ENCODE measurements at places on chromosomes 1 and 21.

GRCh38 chr21:38486706-38487105 lies 11.6 kb downstream of the ERG start:
- no peak for DNase-seq

DNA sequence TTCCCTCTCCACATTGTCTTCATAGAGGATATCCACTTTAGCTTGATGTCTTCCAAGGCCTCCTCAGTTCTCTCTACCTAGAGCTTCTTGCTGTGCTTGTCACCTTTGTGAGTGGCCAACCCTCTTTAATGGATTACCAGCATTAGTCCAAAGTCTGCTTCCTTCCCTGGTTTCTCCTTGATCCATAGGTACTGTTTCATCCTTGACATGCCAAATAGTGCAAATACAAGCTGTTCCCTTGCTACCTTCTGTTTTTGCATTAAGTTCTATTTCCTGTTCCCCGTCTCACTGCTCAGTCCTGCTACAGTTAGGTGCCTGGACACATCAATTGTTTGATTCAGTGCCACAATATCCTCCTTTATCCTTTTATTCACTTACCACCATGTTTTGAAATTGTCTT lies 19.2 kb downstream of the MAST2 start:
- DNase-seq: no peak

DNA sequence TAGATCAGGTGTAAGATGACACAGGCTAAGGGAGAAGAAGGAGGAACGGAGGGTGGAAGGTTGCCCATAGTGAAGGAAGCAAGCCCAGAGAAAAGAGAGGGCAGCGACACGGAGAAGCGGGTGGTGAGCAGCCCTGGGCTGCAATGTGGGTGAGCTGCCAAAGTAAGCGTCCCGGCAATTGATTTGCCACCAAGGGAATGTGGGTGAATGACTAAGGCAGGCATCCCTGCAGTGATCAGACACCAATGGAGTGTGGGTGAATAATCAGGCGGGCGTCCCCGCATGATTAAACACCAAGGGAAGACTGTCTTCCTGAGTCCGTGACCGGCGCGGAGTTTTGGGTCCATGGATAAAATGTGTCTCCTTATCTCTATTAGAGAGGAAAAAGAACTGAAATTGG lies 79.6 kb downstream of the UCHL5 start:
- DNase-seq: no peak

DNA sequence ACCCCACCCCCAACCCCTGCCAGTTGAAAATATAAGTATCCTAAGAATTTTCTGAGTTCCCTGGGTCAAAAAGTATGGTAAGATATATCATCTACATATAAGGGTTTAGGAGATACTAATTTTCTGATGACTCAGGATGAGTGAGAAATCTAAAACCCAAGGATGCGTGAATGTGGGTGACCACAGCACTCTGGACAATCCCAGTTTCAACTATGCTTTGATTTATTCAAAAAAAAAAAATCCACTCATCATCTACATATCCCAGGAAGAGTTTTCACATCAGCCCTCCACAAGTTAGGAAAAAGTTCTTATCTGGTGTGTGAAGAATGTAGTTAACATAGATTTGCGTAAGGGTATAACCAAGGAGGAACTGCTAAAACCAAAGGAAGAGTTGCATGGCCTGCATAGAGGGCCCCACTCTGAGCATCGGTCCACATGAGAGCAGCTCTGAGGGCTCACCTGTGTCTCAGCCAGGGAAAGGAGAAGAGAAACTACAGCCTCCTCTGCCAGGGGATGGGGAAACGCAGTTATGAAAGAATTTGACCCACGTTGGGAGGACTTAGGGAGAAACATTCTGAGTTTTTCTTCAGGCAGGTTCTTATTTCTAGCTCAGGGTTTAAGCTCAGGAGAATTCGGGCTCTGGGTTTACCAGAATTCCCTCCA lies 18.8 kb downstream of the LAMB3 start:
- DNase-seq: peak; percentile 75

DNA sequence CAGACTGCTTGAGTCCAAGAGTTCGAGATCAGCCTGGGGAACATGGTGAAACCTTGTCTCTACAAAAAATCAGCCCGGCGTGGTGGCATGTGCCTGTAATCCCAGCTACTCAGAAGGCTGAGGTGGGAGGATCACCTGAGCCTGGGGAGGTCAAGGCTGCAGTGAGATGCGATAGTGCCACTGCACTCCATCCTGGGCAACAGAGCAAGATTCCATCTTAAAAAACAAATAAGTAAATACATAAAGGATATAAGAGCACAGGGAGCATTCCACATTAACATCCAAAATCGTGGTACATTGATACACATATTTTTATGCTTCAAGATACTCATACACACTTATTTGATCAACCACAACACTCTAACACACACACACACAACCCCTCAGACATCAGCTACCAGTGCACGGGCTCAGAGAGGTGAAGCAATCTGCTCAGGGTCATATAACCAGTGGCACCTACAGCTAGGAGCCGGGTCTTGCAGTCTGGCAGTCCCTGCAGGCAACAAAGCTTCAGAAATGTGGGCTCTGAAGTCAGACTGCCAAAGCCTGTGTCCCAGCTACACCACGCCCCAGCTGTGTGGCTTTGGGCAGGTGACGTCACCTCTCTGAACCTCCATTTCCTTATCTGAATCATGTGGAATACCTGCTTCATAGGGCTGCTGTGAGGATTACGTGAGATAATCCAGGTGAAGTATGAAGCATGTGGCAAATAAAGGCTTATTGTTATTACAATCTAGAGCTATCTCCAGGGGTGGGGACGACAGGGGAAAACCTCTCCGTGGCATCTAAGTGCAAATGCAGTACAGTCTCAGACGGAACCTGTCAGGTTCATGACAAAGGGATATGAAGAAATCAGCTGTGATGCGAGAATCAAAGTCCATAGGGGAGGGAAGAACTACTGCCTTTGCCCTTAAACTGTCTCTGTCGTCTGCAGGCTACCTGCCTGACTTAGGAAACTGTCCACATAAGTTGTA lies 4.8 kb upstream of the CRYBG2 start:
- no peak for DNase-seq

DNA sequence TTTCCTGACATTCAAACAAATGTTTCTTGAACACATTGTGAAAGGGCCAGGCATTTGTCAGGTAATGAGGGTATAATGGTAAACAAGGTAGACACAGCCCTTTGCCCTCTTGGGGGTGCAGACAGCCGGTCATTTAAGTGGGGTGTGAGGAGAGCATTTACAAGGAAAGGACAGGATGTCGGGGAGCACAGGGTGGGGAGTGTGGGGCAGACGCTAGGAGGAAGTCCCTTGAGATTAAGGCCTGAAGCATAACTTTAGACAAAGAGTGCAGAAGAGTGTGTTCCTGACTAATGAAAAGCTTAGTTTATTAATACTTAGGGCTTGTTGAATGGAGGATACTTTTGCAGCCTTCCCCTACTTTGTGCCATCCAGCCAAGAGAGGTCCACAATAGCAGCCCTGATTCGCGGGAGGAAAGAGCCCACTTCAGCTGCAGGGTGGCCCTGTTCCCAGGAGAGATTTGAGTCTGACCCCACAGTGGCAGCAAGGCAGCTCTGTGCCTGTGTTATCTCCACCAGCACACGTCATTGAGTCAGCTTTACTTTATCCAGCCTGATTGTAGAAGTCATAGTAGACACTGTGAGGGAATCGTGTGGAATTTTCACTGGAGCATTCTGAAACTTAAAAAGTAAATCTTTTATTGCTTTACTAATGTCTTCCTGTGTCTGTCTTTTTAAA lies 35.1 kb downstream of the MPZL1 start:
- no peak for DNase-seq

DNA sequence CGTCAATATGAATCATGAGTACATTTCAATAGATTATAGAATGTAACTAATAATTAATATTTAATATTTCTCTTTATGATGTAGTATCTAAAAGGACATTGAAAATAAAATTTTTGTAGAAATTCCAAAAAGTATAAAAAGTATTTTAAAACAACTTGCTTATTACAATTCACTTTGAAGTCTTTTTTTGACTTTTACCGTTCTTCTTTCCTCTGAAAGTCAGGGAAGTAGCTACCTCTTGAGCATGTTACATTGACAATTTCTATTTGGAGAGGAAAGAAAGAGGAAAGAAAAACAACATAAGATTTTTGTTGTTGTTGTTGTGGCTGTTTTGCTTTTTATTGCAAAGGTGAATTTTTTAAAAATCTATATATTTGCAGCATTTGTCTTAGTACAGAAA lies 1.3 kb downstream of the PTPRC start:
- DNase-seq: no peak

- no peak for DNase-seq
These were observed 10.2 kb upstream of the RCAN1 start for GRCh38 chr21:34625030-34625593.

GRCh38 chr1:116686723-116687352 lies 19.3 kb upstream of the IGSF3 start:
- DNase-seq: no peak

- DNase-seq: no peak
These were observed 16.2 kb downstream of the MTOR start for GRCh38 chr1:11245904-11246719.

- DNase-seq: peak; percentile 31
These were observed 10.4 kb upstream of the GALE start for GRCh38 chr1:23810818-23811540.

GRCh38 chr1:185315445-185316071 lies 1.5 kb downstream of the IVNS1ABP start:
- DNase-seq: peak; percentile 15

DNA sequence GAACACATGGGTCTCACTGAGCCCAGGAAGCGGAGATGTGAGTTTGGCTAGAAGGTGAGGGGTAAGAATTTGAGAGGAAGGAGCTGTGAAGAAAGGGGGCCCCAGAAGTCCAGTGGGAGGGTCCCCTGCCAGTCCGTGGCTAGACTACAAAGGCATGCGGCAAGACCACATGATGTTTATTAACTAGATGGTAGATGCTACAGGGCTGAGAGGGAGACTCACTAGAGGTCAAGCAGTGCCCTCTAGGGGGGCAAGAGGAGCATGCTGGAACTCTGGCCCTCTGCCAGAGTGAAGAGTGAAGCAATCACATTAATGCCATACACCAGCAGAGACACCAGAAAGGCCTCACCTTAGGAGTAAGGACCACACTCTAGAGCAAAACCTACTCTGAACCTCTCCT lies 12.2 kb downstream of the KIAA0319L start:
- DNase-seq: peak; percentile 33

- DNase-seq: no peak
These were observed 1526.1 kb downstream of the KCNT2 start for GRCh38 chr1:195082183-195082582.

DNA sequence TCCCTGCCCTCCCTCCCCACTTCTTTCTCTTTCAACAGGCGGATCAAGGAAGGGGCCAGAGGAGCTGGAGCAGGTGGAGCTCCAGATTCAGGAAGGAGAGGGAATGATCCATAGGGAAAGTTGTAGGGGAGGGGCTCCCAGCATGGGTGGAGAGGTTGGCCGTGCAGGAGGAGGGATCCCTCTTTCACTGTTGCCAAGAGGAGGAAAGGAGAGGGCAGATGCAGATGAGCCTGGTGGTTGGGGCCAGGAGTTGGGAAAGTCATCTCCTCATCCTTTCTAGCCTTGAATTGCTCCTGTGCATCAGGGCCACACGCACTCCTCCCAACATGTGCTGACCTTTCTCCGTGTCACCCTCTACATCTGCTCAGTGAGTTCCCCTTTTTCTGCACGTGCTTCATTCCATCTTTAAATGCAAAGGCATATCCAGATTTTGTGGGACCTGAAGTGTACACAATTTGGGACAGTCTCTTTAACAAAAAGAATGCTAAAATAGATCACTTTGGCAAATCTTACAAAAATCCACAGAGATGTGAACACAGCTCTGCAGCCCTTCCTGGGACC lies 32.4 kb downstream of the ZBTB18 start:
- no peak for DNase-seq

DNA sequence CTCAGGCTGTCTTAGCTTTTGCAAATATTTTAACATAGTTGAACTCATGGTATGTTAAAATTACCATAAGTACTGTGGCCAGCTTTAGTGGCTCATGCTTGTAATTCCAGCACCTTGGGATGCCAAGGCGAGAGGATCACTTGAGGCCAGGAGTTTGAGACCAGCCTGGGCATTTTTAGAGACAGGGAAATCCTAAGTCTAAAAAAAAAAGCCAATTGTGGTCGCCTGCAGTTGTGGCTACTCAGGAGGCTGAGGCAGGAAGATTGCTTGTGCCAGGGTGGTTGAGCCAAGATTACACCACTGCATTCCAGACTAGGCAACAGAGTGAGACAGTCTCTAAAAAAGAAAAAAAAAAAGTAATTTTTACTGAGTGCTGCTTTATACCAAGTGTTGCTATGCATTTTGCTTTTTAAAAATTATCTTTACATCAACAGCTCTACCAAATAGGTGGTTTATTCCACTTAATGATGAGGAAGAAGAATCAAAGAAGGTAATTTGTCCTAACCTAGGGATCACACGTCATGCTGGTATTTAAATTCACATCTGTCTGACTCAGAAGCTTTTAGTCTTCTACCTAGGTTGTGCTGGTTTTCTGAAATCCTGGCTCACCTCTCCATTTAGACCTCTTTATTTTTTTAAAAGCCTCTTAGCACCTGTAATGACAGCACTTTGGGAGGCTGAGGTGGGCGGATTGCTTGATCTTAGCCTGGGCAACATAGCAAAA lies 16.8 kb downstream of the PPP1R12B start:
- DNase-seq: no peak

DNA sequence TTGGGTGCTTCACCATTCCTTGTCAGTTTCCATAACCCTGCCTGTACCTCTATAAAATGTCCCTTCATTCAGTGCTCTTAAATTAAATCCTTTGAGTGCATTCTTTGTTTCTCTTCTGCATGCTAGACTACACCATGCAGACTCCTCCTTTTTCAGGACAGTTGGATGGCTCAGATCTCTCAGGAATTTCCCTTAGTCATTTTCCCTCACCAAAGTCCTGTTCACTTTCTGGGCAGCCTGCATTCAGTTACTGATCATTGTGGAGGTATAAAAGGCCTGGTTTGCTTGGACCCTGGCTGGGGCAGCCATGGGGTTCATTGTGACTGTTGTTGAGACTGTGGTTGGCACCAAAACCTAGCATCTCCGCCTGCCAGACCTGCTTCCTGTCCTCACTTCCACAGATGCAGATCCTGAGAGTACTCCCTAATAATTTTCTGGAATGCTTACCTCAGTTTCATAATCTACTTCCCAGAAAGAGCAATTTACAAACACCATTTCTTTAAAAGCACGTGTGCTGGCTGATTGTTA lies 88.4 kb downstream of the PDE4B start:
- peak; percentile 58 for DNase-seq

DNA sequence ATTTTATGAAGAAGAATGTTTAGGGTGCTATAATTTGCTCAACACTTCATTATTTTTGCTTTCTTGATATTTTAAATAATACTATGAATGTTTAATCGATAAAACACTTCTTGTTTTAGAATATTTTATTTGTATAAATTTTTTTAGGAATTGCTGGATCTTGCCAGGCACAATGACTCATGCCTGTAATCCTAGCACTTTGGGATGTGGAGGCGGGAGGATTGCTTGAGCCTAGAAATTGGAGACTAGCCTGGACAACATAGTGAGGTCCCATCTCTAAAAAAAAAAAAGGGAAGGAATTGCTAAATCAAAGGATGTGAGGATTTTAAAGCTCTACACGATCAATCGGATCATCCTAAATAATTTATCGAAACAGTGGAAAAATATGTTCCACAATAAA lies 17.6 kb downstream of the RNF11 start:
- peak; percentile 29 for DNase-seq

GRCh38 chr21:36232641-36233040 lies 76.0 kb downstream of the DOP1B start:
- DNase-seq: no peak

Data from HCEC 1CT (cell line).